ENCODE measurements at places on chromosomes 13 and 19.

- no peak for DNase-seq
These were observed 9.7 kb upstream of the GIPC1 start for GRCh38 chr19:14505488-14506239.

GRCh38 chr13:51849145-51850101, 4.4 kb upstream of the TMEM272 start:
- no peak for DNase-seq

GRCh38 chr19:45173816-45174215, 4.2 kb downstream of the TRAPPC6A start:
- DNase-seq: no peak

DNA sequence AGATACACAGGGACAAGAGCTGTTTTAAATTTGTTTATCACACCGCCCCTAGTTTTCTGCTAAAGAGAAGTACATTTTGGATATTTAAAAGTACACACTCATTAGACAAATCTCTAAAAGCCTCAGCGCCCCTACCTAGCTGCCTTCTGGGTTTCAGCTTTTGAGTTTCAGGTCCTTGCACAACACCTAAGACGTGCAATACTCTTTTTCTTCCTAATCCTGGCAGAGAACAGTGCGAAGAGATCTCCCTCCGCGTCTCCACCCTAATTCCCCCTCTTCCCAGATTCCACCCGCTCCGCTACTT, 421 bp upstream of the KLF5 start:
- DNase-seq: no peak

DNA sequence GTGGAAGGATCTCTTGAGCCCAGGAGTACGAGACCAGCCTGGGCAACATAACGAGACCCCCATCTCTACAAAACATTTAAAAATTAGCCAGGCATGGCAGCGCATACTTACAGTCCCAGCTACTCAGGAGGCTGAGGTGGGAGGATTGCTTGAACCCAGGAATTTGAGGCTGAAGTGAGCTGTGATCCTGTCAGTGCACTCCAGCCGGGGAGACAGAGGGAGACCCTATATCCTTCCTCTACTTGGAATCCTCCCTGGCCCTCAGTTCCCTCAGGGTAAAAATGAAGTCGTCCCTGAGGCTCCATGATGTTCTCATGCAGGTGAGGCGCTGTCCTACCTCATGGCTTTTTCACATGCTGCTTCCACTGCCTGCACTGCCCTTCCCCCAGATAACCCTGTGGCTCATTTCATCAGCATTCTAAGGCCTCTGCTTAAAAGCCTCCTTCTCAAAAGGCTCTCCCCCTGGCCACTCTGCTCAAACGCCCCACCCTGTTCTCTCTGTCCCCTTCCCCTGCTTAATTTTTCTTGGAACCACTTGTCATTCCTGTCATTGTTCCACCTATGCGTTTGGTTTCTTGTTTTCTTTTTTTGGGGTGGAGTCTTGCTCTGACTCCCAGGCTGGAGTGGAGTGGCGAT, 19.2 kb downstream of the DNM2 start:
- DNase-seq: no peak

DNA sequence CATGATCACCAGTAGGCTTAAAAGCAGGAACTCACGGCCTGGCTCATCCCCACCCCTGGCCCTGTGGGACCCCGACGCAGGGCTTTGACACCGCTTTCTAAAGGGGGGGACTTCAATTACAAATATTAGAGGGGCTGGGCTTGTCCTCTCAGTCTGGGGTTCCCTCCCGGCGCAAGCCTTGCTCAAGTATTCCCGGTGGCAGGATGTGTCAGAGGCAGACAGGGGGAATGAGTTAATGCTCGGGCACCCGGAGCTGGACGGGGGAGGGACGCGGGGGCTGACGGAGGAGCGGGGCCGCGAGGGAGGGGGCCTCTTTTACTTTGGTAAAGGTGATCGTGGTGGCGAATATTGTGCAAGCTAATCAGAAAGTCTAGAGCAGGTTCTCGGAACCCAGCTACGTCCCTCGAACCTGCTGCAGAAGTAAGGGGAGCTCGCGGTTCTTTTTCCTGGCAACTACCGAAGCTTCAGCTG, 1.1 kb downstream of the FGF14 start:
- no peak for DNase-seq

DNA sequence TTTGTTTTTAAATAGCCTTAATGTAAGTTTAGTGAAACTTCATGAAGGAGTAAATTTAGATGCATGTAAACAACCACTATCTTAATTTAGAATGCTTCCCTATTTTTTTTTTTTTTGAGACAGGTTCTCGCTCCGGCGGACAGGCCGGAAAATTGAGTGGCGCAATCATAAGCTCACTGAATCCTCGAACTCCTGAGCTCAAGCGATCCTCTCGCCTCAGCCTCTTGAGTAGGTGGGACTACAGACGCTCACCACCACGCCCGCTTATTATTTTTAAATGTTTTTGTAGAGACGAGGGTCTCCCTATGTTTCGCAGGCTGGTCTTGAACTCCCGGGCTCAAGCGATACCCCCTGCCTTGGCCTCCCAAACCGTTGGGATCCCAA, 1.6 kb downstream of the TEX30 start:
- DNase-seq: no peak

DNA sequence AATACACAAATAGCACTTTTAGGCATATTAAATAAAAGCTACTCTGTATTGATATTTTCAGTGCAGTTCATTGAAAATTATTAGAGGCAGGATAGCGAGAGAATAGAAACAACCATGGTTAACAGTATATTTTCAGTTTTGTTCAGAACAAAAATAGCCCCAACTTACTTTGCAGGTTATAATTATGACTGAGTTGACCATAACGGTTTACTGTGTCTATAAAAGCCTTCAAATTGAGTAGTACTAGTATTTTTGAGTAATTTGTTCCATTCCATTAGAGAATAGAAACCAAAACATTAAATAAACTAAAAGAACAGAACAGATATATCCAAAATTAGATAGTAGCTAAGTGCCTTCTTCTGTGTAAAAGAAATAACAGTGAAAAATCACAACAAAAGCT, 1108.4 kb upstream of the PCDH20 start:
- DNase-seq: no peak

GRCh38 chr13:74200081-74200480, 65.9 kb upstream of the KLF12 start:
- no peak for DNase-seq

DNA sequence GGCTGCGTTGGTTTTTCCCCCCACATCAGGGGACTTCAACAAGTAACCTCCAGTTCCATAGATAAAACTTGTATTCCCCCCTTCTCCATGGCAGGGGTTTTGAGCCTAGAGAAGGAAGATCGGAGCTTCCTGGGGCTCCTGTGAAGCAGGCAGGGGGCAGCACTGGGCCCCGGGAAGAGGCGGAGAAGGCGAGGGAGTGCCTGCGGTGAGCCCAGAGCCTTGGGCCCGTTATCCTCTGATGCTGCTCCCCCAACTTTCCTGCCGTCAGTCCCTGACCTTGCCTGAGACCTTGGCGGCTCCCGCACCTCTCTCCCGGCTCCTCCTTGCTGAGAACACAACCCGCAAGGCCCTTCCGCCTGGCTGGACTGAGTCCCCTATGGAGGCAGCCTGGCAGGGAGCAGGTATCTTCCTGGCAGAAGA, 2.5 kb downstream of the LIPE start:
- no peak for DNase-seq

GRCh38 chr13:109778102-109778542, 8.3 kb downstream of the IRS2 start:
- DNase-seq: no peak

DNA sequence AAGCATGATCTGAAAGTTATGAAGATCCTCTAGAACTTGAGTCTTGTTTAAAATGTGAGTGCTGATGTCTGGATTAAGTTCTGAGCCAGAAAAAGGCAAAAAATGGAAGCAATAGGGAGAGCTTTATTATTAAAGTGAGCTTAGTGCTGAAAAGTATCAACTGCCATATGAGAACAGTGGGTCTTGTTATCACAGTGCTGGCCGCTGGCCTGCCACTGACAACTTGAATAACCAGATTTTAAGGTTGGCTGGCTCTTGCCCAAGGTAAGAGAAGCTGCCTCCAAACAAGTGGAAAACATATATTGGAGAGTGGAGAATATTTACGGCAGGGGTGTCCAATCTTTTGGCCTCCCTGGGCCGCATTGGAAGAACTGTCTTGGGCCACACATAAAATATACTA, 33.9 kb downstream of the NUFIP1 start:
- DNase-seq: no peak

DNA sequence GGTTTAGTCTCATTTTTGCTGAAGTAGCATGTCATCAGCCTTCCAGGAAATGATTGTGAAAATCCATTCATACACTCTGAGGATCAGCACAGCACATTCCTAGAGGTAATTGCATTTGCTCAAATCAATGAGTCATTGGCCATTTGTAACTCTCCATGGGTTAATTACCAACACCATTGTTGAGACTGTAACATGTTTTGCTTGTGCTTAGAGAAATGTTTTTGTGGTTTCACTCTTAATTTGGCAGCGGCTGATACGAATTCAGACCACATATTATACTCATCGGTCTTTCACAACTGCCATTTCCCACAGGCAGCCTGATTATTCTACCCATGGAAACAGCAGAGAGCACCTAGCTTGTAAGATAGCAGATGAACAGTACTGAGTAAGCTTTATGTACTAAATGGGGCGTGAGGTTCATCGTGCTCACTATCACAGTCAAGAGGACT, 110.3 kb downstream of the NHLRC3 start:
- DNase-seq: no peak

GRCh38 chr13:40790154-40790616, 774 bp downstream of the SLC25A15 start:
- DNase-seq: no peak

DNA sequence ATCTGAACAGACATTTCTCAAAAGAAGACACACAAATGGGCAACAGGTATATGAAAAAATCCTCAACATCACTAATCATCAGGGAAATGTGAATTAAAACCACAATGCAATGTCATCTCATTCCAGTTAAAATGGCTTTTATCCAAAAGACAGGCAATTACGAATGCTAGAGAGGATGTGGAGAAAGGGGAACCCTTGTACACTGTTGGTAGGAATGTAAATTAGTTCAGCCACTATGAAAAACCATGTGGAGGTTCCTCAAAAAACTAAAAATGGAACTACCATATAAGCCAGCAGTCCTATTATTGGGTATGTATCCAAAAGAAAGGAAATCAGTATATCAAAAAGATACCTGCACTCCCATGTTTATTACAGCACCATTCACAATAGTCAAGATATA, 24.7 kb upstream of the ZC3H13 start:
- no peak for DNase-seq

GRCh38 chr19:12202250-12202649, 39.4 kb downstream of the ZNF136 start:
- no peak for DNase-seq

DNA sequence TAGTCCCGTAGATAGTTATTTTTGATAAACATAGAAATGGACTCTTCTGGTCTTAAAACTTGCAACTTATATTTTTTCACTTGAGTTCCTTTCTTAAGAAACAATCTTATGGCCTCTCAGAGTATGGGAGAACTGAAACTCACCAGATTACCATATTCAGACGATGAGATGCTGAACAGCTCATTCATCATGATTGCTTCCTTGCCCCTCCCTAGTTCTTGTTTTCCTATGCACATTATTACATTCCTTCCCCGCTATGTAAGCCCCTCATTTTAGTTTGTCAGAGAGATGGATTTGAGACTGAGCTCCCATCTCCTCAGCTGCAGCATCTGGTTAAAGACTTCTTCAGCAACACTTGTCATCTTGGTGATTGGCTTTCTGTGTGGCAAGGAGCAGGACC, 158.5 kb downstream of the SLITRK6 start:
- no peak for DNase-seq

- no peak for DNase-seq
These were observed 293.6 kb downstream of the DNAJC15 start for GRCh38 chr13:43316946-43317353.

- no peak for DNase-seq
These were observed 92.1 kb downstream of the USP12 start for GRCh38 chr13:27079421-27079958.

DNA sequence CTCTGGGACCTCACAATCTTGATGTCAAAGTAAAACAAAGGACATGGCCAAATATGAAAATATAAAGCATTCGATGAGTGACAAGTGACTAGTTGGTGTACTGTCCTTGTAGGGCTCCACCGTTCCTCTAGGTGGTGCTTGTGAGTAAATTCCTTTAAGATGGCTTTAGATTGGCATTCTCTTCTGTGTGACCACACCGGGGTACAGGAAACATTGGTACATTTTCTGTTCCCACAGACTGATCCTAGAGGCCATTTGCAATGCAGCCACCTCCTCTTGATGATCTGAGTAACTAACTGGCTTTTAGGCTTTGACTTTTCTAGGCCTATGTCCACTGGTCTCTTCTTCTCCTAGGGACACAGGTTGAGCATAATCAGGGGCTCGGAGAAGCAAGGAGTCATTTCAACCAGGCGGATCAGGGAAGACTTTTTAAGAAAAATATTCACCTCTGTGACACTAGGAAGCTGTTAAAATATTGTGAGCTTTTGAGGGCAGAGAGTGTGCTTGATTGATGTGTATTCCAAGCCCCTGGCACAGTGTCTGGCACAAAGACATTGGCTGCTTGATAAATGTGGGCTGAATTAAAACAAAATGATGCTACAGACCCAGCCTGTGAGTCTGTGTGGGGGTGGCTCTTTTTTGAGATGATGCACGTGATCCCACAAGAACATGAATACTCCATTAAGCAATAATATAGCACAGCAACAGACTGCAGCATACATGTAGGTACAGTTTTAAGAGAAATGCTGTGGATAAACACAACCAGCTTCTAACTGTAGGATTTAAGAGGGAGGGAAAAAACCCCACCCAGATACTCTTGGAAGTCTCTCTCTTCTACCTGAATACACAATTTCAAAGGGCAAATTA, 21.0 kb downstream of the EPSTI1 start:
- no peak for DNase-seq

DNA sequence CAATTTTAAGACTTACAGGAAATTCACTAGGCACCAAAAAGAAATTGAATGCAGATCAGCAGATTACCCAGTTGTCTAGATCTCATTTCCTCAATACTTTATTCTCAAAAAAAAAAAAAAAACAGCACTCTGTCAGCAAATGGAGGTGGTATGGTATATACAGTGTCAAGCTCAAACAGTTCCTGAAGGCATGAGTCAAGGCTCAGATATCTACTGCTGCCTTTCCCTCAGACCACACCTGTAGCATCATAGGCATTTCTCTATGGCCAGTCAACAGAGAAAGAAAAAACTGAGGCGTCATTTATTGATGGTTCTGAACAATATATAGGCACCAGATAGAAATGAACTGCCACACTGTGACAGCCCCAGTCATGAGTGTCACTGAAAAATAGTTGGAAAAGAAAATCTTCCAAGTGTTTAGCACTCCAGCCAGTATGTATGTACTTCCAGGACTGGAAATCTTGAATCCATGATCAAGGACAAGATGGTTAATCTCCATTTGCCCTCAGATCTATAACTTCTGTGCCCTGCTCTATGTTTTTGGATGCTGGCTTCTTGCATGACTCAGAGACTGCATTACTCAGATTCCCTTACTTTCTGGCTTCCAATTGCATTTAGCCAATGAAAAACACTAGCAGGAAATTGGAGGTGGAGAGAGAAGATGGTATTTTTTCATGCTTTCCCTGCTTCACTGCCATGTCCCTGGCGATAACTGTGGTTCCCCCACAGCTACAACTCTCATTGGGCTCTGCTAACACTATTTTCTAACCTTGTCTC, 8.4 kb upstream of the COG3 start:
- DNase-seq: no peak

- DNase-seq: no peak
These were observed 1161.8 kb upstream of the MIR17HG start for GRCh38 chr13:90185734-90186133.

- no peak for DNase-seq
These were observed 32.1 kb downstream of the C1QTNF9 start for GRCh38 chr13:24341439-24341838.

- no peak for DNase-seq
These were observed 68.7 kb upstream of the FLT1 start for GRCh38 chr13:28563609-28564008.

GRCh38 chr19:39996218-39996810, 546 bp upstream of the ZNF546 start:
- DNase-seq: no peak

Measured in right lung (tissue), 10 donors.